ENCODE measurements at places on chromosomes 3 and 15.

DNA sequence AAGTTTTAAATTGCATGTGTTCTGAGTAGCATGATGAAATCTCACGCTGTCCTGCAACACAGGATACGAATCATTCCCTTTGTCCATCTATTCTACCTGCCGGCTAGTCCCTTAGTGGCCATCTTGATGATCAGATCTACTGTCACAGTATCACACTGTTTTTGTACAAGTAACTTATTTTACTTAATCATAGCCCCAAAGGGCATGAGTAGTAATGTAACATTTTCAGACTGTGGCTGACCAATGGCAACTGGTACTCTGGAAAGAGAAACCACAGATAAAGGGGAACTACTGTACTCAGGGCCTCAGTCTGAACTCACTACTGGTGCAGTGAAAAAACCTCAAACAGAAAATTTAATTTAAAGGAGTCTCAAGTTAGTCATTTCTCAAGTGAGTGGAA lies 127.3 kb upstream of the MRPL3 start:
- peak; percentile 7 for DNase-seq

DNA sequence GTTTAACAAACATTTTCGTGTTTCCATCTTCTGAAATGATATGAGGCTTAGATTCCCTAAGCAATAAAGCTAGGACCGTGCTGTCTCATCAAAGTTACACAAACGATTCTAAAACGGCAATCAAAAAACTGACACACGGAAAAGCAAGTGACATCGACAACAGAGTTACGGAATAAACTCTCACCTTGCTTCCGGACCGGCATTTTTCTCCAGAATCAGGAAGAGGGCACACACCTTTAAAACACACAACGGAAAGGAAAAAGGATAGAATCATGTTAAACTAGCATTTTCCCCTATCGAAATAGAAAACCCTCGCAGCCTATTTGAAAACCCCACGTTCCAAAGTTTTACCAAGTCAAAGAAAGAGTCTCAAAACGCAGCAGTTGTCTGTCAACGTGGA lies 1.4 kb downstream of the DLG1 start:
- DNase-seq = no peak

- DNase-seq = no peak
Measured at GRCh38 chr3:98725352-98725751, 37.8 kb upstream of the ST3GAL6 start.

- no peak for DNase-seq
Measured at GRCh38 chr15:64535460-64536243, 75.3 kb downstream of the ZNF609 start.

GRCh38 chr3:107907996-107908395 lies 182.8 kb downstream of the CD47 start:
- DNase-seq = no peak

- DNase-seq = no peak
Measured at GRCh38 chr3:47813551-47814177, 10.7 kb downstream of the DHX30 start.

DNA sequence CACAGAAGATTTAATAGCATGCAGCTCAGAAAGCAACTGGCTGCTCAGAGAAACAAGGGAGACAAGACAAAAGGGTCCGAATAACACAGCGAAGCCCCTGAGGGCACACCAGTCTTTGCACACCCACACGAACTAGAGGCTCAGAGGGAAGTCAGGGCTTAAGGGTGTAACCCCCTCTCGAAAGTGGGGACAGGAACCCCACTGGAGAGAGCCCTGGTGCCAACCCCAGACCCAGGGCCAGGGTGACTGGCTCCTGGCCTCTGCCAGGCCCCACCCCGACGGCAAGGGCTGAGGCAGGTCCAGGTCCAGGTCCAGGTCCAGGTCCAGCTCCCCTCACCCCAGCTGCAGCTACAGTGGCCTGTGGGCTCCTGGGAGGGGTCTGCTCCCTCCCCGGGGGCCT lies 10.5 kb upstream of the PRR23E start:
- DNase-seq = no peak

GRCh38 chr3:109018828-109019227 lies 65.1 kb upstream of the GUCA1C start:
- DNase-seq = no peak

DNA sequence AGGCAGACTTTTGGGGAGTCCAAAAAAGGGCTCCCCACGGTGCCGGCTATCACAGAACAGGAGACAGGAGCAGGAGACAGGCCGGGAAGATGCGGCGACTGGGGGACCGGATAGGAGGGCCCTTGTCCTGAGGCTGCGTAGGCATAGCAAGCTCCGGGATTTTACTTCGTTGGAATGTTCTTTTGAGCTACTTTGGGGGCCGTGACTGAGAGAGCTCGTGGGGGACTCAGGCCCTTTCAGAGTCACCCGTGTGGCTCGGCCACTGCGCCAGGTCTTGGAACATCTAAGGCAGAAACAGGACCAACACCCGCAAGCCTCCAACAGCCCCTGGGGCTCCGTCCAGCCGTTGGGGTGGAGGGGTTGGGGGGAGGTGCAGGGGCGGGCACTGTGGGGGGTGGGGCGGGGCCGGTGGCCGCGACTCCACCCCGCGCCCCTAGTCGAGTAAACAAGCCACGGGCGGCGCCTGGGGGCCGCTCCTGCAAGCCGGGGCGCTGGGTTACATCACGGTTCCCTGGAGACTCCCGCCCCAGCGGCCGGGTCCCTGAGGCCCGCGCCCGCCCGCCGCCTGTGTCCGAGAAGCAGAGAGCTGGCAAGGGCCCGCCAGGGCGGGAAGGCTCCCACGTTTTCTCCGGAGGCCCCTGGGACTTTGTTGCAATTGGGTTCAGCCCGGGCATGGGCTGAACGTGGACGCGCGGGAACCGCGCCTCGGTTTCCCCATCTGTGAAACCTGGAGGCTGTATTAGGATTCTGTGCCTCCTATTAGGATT lies 23.3 kb upstream of the C15orf39 start:
- no peak for DNase-seq

DNA sequence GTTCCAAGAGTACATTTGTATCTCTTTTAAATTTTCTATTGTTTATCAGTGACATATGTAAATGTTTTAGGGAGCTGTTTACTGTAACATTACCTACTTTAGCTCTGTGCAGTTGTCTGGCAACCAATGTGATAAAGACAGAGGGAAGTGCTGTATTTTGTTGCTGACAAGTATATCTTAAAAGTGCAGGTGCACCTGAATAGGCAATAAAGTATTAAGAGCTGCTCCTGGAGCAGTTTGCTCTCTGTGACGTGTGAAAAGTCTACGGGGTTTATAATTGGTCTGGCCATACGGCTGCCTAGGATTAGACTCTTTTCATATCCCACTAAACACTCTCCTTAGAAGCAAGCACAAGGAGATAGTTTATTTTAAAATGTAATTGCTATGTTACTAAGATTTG lies 178.3 kb downstream of the IGF1R start:
- DNase-seq = no peak

- no peak for DNase-seq
Measured at GRCh38 chr3:30664884-30665283, 58.5 kb downstream of the TGFBR2 start.

DNA sequence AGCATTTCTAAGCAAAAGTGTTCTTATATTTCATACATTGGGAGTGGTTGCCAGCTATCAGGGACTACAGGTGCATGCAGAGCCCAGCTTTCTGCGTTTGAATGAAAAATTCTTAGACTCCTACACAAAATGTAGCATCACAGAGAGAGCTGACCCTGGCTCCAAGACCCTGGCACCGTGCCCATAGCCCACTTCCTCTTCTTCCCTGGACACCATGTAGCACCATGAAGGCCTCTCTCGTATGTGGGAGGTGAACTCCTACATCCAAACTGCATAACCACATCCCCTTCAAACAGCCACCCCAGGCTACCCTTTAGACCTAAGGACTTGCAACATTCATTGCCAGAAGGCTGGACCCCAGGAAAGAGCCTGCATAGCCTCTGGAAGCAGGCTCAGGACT lies 35.8 kb upstream of the ATOSA start:
- DNase-seq = no peak

DNA sequence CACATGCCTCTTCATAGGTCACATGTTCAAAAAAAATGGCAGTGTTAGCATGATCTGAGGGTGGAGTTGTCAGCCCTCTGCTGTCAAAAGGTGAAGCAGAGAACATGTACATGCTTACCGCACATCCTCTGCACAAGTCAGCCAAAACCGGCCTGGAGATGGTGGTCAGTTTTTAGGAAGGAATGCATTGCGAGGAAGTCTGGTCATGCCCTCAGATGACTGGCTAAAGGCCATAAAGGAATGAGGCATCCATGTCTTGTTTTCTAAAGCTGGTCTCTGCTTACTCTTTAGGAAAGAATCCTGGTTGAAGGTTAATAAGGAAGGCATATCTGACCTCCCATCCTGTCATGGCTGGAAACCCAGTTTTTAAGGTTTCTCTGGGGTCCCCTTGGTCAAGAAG lies 292.0 kb upstream of the CCDC54 start:
- DNase-seq = peak; percentile 40

- DNase-seq = no peak
Measured at GRCh38 chr3:59788801-59789200, 739.0 kb upstream of the CFAP20DC start.

DNA sequence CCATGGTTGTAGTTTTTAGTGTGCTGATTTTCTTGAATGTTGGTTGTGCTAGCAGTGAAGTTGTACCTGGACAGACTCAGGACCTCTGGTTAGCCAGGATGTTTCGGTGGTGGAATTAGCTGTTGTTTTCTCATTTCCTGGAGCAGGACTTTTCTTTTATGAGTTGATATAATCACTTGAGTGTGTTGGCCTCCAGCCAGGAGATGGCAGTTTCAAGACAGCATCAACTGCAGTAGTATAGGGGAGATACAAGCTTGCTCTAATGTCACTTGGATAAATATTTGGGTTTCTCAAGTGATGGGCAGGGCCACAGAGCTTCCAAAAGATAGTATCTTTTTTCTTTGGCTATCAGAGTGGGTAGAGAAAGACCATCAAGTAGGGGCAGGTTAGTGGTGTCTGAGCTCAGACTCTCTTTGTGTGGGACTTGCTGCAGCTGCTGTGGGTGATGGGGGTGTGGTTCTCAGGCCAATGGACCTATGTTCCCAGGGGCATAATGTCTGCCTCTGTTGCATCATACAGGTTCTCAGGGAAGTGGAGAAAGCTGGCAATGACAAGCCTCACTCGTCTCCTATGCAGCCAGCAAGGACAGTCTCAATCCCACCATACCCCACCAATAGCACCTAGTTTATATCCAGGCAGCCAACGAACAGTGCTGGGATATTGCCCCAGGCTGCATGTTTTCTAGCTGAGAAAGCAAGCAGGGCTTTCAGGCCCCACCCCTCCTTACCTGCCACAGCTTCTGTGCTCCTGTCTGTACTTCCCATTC lies 14.6 kb upstream of the OR5K2 start:
- no peak for DNase-seq

GRCh38 chr15:31461375-31461774 lies 134.7 kb downstream of the KLF13 start:
- no peak for DNase-seq

Data from astrocyte of the spinal cord (primary cell).